Cortex of kidney (tissue), 1 donor: ENCODE measurements at places on chromosomes 6 and 20.

DNA sequence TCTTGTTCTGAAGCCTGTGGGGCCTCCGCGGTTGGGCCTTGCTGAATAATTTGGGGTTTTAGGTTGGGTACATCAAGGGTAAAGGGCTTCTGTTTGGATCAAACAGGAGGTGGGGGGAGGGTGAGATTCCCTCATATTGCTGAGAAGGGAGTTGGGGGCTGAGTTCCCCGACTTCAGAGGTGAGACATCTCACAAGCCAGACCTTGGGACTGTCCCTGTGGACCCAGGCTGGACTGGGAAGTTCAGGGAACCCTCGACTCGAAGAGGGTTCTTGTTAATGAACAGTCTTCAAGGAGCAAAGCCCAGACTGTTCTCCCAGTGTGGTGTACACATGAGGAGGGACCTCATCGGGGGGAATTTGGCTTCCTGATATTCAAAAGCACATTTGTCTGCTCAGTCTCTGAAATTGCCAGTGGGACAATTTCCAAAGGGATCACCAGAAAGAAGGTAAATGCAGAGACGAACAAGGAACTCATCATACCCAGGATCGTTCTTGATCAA is 118.5 kb downstream of the SYCP2 start:
- DNase-seq, result no peak

- DNase-seq, result no peak
These were observed 31.9 kb downstream of the ARID1B start for GRCh38 chr6:156809034-156809433.

- DNase-seq, result no peak
These were observed 124.0 kb downstream of the EDN1 start for GRCh38 chr6:12414096-12414675.

DNA sequence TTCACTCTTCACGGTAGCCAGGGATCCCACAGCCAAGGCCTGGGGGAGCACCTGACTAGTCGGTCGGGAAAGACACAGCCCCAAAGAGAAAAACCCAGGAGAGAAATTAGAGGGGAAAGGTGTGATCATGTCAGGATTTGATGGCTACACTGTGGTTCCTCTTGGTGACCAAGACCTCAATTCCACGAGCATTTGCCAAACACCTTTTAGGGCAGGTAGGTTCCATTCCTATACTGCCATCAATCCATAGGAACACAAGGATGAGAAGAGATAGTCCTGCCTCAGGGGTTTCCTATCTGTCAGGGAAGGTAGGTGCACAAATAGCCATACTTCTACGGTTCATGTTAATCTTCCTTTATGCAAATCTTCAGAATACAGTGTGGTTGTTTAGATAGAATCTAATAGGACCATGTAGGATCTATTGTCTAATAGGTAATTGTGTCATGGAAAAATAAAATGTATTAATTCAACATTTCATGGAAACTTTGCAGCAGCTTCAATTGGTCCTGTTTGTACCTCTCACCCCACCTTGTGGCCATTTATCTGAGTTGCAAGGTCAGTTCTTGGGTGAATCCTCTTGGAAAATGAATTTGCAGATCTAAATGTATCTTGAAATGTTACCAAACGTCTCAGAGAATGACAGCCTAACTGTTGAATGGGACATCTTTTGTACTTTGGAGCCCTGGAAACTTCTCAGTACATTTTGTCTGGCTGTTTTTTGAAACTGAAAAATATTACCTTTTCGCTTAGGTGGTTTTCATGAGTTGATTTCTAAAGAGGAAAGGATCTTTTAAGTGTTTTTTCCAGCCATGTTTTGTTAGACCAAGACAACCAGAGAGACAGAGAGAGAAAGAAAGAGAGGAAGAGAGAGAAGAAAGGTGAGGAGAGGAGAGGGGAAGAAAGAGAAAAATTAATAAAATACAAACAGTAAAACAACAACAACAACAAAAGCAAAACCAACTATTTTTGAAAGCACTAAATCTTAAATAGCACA is 33.7 kb upstream of the IYD start:
- DNase-seq, result no peak

- DNase-seq, result no peak
These were observed 813.4 kb downstream of the MAFB start for GRCh38 chr20:39875492-39876110.

- no peak for DNase-seq
These were observed 12.8 kb upstream of the MYMX start for GRCh38 chr6:44203955-44204354.

- DNase-seq, result no peak
These were observed 50.1 kb downstream of the FOXC1 start for GRCh38 chr6:1659816-1660215.

DNA sequence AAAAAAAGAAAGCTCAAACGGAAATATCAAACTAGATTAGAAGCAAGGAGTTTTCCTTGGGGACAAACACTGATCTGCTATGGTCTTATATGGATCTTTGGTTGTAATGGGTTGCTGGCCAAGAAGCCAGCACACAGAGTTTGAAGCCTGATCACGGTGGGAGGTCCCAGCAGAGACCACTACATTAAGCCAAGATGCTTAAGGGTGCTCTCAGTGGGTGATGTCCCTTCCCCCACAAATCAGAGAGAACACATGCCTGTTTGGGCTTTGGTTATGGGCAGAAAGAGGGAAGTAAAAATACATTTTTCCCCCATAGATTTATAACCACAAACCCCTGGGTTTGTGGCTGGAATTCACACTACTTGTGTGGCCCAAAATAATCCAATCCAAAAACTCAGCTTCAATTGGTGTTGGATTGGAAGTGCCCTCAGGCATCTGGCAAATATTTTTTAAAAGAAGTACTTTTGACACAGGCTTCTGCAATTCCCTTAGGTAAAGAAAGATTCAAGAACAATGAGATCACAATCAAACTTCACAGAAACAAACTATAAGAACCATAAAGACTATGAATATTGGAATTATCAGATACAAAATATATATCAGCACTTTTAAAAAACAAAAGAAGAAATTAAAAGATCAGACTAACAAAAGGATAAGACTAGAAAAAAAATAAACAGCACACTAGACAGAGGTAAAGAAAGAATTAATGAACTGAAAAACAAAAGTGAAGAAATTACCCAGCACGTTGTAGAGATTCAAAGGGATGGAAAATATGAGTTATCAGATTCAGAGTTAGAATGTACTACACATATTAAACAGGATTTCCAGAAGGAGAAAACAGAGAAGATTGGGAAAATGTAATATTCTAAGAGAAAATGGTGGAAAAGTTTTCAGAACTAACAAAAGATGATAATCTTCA is 44.7 kb downstream of the ESF1 start:
- DNase-seq, result no peak

DNA sequence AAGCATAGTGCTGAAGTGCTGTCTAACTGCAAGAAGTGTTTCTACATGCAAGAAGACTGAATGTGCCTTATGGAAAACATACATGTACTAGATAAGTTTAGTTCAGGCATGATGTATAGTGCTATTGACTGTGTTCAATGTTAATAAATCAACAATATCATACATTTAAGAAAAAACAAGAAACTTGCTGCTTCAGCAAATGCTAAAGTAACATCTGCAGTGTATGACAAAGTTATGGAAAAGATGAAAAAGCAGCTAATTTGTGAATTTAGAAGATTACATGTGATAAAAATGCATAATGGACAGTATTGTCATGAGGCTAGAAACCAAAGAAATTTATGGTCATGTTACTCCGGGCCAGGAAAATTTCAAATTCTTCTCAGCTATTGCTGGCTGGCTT is 174.9 kb upstream of the SPTLC3 start:
- no peak for DNase-seq

DNA sequence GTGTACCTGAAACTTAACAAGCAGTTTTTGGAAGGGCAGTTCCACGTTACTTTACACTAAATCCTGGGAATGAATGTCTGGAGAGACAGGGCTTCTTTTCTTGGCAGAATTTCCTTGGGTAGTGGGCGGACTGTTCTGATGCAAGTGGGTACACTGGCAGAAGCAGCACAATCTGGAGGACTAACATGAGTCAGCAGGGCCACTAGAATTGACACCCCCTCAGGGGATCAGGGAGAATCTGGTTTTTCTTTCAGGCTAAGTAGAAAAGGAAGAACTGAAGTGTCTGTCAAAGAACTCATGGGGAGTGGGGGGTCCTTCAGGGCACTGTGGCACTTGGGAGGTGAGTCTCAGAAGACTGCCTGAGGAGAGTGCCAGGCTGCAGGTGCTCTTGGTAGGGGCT is 34.6 kb downstream of the PANK2 start:
- DNase-seq, result no peak

DNA sequence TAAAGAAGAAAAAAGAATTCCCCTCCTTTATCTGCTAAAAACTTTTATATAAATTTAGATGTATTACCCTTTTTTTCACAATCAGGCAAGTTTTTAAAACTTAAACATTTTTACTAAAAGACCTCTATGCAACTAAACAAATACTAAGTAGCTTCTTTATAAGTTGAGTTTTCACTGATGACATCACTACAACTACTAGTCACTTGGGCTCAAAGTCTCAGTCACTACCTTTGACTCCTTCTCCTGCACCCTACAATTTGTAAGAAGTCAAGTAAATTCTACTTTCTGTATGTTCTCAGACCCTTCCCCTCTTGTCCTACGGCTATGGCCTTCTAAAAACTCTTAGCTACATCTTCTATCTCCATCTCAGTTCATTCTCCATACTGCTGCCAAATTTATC is 11.2 kb downstream of the SUPT3H start:
- DNase-seq, result no peak

DNA sequence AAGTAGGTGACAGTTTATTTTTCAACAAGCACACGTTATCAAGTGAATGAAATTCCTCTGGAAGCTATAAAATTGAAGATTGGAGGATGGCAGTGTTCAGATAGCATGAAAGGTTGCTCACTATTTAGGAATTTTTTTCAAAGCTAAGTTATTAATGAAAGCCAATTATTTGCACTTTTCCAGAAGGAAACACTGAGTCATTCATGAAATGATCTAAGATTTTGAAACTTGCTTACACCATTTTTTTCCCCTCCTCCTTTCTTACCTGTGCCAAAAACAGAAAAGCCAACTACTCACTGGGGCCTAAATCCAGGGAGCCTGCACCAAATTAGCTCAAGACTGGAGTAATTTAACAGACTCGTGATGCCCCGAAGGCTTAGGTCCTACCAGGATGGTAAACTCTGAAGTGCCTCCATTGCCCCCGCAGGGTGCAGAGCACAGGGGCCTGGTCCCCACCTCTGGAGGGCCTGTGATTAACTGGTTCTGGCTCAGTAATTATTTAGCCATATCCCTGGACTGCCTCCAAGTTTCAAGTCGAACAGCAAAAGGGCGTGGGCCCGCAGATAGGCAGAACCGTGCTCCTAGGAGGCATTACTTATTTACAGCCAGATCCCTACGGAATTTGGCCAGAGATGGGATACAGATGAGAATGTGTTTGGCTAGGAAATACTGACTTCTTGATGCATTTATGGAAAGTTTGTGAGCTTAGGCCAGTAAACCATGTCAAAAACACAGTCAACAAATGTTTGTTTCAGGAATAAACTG is 28.0 kb upstream of the ZNF217 start:
- no peak for DNase-seq

DNA sequence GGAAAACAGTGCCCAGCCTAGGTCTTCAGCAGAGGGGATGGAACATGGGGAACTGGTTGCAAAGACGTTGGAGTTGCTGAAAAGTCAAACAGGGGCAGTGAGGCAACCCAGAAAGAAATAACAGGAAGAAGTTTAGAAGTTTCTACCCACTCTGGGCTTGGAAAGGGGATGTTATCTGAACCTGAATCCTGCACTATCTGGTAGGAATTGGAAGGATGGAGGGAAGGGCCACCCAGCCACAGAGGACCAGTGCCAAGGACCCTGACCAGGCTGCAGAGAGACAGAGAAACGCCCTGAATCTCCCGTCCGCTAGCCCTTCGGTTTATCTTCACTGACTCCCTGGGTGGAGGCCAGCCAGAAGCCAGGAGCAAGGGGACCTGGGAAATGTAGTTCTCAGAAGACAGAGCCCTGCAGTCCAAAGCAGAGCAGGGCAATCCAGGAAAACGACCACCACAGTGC is 217.3 kb upstream of the RREB1 start:
- DNase-seq, result no peak

- no peak for DNase-seq
These were observed 241.4 kb downstream of the IBTK start for GRCh38 chr6:82006027-82006738.

DNA sequence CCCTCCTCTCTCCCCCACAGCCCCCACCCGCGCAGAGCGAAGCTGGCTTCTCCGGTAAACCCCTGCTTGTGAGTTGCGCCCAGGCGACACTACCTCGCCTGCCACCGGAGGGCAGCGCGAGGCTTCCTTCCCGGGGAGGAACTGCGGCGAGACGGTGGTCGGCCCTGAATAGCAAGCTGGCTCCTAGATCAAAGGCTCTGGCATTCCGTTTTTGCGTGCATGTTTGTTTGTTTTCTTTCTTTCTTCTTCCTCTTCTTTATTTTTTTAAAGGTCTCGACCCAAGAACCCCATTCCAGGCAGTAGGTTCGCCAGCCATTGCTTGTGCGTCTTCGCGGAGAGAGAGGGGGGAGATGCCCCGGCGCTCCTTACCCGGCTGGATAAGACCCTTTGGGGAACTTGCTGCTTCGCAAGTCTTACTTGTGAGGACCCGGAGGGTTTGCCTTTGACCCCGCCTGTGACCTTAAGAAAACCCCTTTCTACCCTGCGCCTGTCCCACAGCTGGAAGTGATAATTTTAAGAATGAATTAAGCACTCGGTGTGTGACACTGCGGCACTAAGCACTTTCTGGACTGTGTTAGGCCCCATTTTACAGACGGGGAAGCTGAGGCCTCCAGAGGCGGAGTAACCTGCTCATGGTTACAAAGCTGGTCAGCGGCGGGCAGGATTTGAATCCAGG is 92.7 kb upstream of the SIRPA start:
- no peak for DNase-seq

GRCh38 chr6:110295451-110296165 is 62.5 kb downstream of the METTL24 start:
- no peak for DNase-seq

- DNase-seq, result no peak
These were observed 4.8 kb upstream of the SOX4 start for GRCh38 chr6:21588481-21589351.

- DNase-seq, result no peak
These were observed 381.6 kb upstream of the CNR1 start for GRCh38 chr6:88547768-88548167.

- DNase-seq, result no peak
These were observed 130.6 kb upstream of the INSM1 start for GRCh38 chr20:20237093-20237959.

DNA sequence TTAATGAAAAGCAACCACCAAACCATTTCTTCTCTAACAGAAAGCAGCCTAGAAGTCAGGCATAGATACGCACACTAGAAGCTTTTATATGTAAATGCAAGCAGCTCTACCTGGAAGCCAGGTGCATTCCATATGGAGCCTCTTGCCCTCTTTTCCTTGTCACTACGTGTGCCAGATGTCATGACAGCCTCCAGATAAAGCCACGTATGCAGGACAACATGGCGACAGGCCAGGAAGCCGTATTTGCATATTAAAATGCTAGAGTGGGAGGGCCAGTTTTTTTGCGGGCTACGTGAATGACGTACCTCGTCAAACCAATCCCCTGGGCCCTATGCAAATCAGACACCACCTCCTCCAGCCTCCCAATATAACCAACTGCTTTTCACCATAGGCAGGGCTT is 308.1 kb upstream of the SPTLC3 start:
- DNase-seq, result no peak
